ENCODE measurements at places on chromosomes 11 and 22. TPM values are rescaled to one million over a fixed set of nuclear protein-coding genes. Genes with fewer than 3 reads are reported as not detected.

GRCh38 chr22:22480940-22481339 is 27.6 kb downstream of the ZNF280B start:
- H3K27me3 ChIP-seq = no peaks in the 10 kb centered on the region
- no peak overlapping the region for H3K27ac ChIP-seq
- H3K4me3 ChIP-seq = no peak overlapping the region
- H3K36me3 ChIP-seq = no peaks in the 10 kb centered on the region
- H3K4me1 ChIP-seq = no peaks in the 10 kb centered on the region
- DNase-seq = no peak

DNA sequence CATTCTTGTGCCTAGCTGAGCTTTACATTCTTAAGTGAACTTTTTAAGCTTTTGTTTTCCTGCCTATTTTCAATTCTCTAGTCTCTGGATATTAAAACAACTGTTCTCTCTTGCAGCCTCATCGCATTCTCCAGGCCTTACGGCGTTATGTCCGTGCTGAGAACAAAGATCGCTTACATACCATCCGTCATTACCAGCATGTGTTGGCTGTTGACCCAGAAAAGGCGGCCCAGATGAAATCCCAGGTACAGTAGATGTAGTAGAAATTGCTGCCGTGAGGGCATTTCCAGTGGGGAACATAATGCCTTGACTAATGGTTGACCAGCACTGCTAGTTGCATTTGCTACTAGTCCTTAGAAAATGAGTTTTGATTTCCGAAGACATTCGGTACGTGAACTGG is 29.7 kb upstream of the ST14 start:
- H3K36me3 ChIP-seq = no peaks in the 10 kb centered on the region
- no peak overlapping the region for H3K4me3 ChIP-seq
- no peaks in the 10 kb centered on the region for H3K27me3 ChIP-seq
- DNase-seq = no peak
- H3K27ac ChIP-seq = no peak overlapping the region
- no peaks in the 10 kb centered on the region for H3K4me1 ChIP-seq

DNA sequence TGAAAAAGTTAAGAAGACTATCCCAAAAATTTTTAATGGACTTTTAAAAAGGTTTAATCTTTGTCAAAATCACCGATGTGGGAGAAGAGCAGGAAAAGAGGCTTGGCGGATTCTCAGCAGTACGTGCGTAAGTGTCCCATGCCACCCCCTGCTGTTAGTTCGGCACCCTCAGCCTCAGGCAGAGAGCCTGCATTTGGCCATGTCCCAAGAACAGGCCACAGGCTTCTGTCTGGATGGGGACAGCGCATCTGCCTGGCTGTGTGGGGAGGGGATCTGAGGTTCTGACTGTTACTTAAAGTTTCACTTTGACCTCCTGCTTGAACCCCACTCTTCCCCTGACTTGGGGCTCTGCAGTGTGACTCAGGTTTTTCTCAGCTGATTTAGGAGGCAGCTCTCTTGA is 35.3 kb downstream of the EXT2 start:
- H3K4me1 ChIP-seq = no peaks in the 10 kb centered on the region
- H3K27me3 ChIP-seq = no peaks in the 10 kb centered on the region
- no peaks in the 10 kb centered on the region for H3K36me3 ChIP-seq
- H3K4me3 ChIP-seq = no peak overlapping the region

DNA sequence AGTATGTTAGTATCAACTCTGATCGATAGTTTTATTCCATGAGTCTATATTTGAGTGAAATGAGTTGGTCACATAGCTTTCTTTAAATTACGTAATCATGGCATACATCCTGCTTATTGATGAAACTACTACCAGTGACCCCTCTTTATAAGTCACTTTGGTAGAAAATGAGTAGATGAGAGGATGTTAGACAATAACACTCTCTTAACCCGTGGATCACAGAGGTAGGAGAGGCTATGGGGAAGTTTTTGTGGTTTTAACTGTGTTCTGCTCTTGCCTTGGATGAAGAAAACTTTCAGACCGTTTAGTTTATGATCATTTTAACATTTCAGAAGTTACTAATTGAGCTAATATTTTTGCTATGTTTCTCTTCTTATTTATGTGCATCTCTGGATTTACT is 34.0 kb downstream of the TBCEL start:
- no peak for DNase-seq
- no peak overlapping the region for H3K27ac ChIP-seq
- H3K4me1 ChIP-seq = no peaks in the 10 kb centered on the region
- no peaks in the 10 kb centered on the region for H3K27me3 ChIP-seq

GRCh38 chr11:2432171-2432621 is 12.1 kb downstream of the TRPM5 start:
- H3K4me3 ChIP-seq = no peak overlapping the region
- no peaks in the 10 kb centered on the region for H3K36me3 ChIP-seq
- H3K4me1 ChIP-seq = peaks cover 5% of the 10 kb centered on the region
- H3K27me3 ChIP-seq = peaks cover 3% of the 10 kb centered on the region

DNA sequence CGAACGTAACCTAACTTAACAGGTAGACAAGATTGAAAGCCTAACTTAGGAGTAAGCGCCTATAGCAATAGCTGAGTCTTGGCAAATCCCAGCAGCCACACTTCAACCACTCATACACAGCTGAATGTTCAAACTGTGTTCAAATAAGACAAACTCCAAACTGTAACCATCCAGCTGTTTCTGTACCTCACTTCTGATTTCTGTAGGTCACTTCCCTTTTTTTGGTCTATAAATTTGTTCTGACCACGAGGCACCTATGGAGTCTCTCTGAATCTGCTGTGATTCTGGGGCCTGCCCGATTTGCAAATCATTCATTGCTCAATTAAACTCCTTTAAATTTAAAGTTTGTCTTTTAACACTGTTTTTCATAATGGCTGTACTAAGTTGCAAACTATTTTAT is 8.2 kb upstream of the TENM4 start:
- H3K4me1 ChIP-seq = no peaks in the 10 kb centered on the region
- H3K27ac ChIP-seq = no peak overlapping the region
- no peaks in the 10 kb centered on the region for H3K36me3 ChIP-seq
- peaks cover 23% of the 10 kb centered on the region for H3K27me3 ChIP-seq
- no peak overlapping the region for H3K4me3 ChIP-seq

GRCh38 chr11:100719362-100719761 is 32.3 kb downstream of the ARHGAP42 start:
- peaks cover 13% of the 10 kb centered on the region for H3K4me1 ChIP-seq
- no peaks in the 10 kb centered on the region for H3K27me3 ChIP-seq
- no peak for DNase-seq

DNA sequence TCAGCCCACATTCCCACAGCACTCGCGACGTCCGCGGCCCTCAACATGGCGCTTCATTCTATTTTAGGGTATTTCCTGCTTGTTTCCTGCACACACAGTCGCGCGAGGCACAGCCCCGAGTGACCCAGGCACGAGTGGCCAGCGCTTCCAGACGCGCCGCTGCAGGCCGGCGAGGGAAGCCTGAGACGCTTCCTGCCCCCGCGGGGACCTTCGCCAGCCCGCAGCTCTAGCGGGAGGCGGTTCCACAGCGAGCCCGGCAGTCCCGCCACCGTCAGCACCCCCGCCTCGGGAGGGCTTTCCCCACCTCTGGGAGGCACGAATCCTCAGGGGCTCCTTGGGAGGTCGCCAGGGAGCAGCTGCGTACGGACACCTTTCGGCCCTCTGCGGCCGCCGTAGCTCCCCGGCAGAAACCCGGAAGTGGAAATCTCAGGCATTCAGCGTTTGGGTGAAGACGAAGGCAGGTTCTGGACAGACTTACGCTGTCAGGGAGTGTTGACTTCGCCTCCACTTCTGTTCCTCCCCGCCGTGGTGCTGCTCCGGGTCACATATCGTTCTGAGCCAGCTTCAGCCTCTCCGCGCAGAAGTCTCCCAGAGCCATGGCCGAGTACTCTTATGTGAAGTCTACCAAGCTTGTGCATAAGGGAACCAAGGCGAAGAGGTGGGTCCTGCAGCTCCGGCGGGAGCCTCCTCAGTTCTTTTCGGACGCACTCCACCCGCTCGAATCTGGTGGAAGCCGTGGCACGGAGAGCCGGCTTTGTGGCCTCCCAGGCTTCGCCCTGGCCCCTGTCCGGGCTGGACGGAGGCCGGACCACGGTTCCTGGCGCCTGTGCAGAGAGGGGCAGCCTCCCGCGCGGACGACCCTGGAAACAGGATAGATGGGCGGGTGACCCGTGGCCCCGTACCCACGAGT is 2925.9 kb upstream of the OR11H1 start:
- no peak overlapping the region for H3K4me3 ChIP-seq
- H3K27ac ChIP-seq = peak overlapping the region; percentile 61
- H3K36me3 ChIP-seq = no peaks in the 10 kb centered on the region
- no peaks in the 10 kb centered on the region for H3K4me1 ChIP-seq

Gene CNTN5
- total RNA-seq = not detected

Gene SLC5A1
- total RNA-seq = 25.5 TPM

Gene VPREB1
- not detected for total RNA-seq

Gene CCDC188
- not detected for total RNA-seq

Gene LYVE1
- 40.5 TPM for total RNA-seq

Gene CSNK2A3
- total RNA-seq = not detected

Gene IL17REL
- 2.2 TPM for total RNA-seq

Gene FAM89B
- 25.2 TPM for total RNA-seq
